Central memory CD4-positive, alpha-beta T cell (primary cell): ENCODE measurements at places on chromosomes 3 and 15.

DNA sequence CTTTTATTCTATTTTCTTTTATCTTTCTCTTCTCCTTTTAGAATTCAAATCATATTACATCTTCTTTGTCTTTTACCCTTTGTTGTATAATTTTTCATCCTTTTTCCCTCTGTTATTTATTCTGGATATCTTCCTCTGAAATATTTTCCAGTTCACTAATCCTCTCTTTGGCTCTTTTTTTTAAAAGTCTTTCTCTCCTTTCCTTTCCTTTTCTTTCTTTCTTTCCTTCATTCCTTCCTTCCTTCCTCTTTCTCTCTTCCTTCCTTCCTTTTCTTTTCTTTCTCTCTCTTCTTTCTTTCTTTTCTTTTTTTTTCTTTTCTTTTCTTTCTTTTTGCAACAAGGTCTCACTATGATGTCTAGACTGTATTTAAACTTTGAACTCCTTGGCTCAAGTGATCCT, 9.3 kb downstream of the SUSD5 start:
- DNase-seq = no peak

DNA sequence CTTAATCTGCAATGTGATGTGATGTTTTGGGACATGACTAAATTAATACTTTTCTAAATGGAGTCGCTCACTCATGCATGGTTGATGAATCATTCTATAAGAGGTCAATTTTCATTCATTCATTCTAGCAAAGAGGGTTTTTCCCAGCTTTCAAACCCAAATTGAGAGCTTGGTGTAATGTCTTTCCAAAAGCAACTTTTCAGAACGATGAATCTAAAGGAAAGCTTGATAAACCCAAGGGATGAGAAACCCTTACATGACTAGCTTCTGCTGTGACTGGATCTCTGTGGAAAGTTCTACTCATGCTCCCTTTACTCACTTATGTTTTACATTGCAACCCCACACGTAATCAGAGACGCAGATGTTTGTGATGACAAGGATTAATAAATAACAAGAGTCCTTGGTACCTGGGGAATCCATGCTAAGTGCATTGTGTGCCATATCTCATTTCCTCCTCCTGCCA, 47.7 kb downstream of the PDZRN3 start:
- DNase-seq = no peak

- peak; percentile 25 for DNase-seq
Observed at GRCh38 chr3:66938338-66938963, 59.7 kb upstream of the KBTBD8 start.

- no peak for DNase-seq
Observed at GRCh38 chr3:155646128-155646527, 98.7 kb downstream of the PLCH1 start.

GRCh38 chr15:70375006-70375431, 277.3 kb upstream of the TLE3 start:
- DNase-seq = no peak

DNA sequence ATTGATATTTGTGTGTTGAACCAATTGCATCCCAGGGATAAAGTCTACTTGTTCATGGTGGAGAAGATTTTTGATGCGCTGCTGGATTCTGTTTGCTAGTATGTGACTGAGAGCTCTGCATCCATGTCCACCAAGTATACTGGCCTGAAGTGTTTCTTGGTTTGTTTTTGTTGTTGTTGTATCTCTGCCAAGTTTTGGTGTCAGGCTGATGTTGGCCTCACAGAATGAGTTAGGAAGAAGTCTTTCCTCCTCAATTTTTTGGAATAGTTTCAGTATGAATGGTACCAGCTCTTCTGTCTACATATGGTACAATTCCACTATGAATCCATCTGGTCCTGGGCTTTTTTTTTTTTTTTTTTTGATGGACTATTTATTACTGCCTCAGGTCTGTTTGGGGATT, 50.9 kb upstream of the OSTN start:
- no peak for DNase-seq

GRCh38 chr3:37223141-37223558, 48.8 kb upstream of the LRRFIP2 start:
- DNase-seq = no peak

DNA sequence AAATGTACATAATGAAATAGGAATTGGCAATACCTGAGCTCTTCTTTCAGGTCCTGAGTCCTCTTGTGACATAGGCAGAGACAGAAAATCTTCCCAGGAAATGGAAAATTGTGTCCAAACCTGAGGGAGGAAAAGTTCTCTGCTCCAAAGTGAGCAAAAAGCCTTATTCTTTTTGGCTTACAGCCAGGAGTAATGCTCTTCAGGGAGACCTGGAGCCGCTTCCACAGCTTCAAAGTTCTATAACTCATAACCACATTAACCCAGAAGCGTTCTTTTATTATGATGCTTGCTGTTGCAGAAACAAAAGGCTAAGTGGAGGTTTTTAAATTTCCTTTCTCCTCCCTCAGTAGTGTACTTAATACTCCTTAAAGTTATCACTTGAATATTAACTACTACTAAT, 633 bp downstream of the IGSF10 start:
- DNase-seq = no peak

DNA sequence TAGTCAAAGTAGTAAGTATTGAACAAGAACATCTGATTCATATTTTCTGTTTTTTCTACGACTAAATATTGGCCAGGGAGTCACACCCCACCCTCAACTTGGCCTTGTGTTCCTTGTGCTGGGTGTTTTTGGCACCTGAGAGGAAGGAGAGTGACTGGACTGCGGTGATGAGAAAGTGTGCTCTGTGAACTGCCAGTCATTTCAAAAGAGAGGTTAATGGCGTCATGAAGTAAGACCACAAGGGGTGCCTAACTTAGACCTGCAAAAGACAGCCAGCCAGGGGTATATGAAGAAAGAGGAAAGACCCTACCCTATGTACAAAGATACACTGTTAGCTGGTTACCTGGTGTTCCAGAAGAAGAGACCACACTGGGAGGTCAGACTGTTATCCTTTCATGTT, 58.4 kb upstream of the COL8A1 start:
- no peak for DNase-seq

DNA sequence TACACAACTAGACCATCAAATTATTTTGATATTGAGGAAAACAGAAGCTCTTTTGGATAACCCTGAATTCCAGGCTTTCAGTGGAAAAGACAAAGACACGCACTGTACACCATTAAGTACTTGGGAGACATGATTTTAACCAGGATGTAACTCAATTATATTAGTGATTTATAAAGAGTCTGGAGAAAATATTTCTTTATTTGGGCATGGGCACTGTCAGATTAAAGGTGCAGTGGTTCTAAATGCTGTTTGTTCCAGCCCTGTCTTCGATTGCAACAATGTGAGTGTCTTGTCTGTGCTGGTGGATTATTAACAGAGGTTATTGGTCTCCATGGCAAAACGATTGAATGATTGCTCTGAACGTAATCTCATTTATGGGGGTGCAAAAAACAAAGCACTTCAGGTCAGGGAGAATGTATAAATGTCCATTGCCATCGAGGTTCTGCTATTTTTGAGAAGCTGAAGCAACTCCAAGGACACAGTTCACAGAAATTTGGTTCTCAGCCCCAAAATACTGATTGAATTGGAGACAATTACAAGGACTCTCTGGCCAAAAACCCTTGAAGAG, at the start of gene TM4SF4:
TSS of gene TM4SF4 (plus strand) at position 448 of the 568 bp plus-strand sequence. CDS start 181 bp downstream, outside the sequence.
- DNase-seq = no peak

DNA sequence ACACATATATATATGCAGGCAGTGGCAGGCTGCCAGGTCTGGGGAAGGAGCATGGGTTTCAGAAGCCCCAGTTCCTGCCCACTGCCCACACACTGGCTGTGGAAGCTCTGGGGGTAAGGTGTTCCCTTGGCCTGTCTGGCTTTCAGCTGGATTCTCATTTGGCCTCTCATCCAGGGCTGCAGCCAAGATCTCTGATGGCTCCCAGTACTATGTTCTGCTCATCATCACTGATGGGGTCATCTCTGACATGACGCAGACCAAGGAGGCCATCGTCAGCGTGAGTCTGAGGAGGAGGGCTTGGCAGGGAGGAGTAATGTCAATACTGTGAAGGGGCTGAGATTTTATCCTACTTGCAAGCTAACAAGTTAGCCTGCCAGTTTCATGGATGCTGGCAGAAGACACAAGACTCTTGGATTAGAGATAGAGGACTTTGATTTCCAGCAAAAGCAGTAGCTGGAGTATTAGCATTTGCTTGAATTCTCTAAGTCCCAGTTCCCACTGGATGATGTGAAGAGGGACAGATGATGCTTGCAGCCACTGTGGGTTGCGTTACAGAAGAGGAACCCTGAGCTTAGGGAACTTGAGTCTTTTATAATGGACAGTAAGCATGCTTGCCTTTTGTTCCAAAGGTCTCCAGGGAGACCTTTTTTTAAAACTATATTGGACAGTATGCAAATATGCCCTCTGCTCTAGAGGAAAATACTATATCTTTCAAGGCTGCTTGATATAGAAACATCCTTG, 5.6 kb upstream of the BRPF1 start:
- no peak for DNase-seq

- no peak for DNase-seq
Observed at GRCh38 chr3:64352639-64352992, 127.3 kb upstream of the PRICKLE2 start.

GRCh38 chr3:136860541-136860940, 1.5 kb upstream of the NCK1 start:
- no peak for DNase-seq

- no peak for DNase-seq
Observed at GRCh38 chr3:159727506-159727905, 261.1 kb upstream of the IL12A start.

GRCh38 chr15:85381850-85382751, 1.7 kb downstream of the AKAP13 start:
- no peak for DNase-seq

- DNase-seq = no peak
Observed at GRCh38 chr3:177960014-177960413, 576.2 kb upstream of the KCNMB2 start.

DNA sequence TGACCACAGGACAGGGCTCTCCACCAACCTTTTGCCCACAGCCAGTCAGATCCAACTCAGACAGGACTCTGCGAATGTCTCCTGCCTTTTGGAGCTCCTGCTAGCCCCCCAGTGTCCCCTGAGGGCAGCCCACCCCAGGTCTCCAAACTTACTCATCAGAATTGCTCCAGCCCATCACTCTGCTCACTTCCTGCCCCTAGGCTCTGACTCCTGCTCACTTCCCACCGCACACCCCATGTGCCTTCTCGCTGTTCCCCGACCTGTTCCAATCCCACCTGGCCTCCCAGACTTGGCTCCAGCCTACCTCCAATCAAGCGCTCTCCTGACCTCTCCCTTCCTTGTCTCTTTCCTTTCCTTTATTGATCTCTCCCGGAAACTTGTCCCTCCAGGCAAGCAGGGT, 5.9 kb upstream of the STRA6 start:
- DNase-seq = no peak

GRCh38 chr3:43960448-43960840, 269.7 kb downstream of the ABHD5 start:
- no peak for DNase-seq

GRCh38 chr3:46242120-46242519, at the start of gene CCR3:
CCR3 (plus strand) TSS chr3:46242460; CDS start chr3:46265159, 22,699 bp downstream.
- no peak for DNase-seq

DNA sequence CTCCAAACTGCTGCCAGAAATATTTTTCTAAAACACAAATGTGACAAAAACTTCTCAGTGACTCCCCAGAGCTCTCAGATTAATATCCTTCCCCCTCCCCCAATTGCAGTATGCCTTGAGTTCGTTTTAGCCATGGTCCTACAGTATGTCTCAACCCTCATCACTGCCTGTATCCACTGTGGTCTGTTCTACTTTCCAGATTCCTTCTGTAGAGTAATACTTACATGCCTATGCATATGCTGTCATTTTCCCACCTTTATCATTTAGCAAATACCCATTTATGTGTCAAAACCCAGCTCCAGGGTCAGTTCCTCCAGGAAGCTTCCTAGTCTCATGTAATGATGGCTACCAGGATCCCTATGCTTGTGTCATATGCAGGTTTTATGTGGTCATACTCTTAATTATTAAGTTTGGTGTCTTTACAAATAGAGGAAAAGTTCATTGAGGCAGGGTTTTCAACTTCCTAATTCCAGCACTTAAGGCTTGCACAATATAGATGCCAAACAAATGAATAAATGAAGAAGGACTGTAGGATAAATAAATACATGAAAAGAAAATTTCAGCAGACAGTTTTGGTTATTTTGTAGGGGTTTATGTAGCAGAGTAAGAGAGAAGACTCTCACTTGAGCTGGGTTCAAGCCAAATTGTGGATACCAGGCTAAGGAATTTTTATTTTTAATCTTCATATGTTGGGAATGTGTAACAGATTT, 170.8 kb downstream of the ALCAM start:
- DNase-seq = no peak

DNA sequence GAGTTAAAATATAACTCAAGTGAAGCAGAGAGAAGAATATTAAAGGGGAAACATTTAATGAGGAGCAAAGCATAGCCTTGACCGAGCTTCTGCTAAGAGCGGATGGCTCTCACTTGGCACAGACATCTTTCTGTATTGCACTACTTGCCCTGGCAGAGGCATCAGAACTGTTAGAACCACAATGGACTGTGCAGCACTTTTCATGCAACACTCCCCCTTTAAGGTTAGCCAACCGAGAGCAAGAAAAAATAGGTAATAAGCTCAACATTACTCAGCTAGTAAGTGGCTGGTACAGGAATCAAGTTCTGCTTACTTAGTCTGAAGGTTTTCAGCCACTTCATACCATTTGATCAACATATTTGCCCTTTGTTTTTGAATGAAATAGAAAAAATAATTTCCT, 33.7 kb downstream of the CRTC3 start:
- DNase-seq = no peak

- DNase-seq = no peak
Observed at GRCh38 chr15:38750786-38751185, 186.2 kb upstream of the RASGRP1 start.

DNA sequence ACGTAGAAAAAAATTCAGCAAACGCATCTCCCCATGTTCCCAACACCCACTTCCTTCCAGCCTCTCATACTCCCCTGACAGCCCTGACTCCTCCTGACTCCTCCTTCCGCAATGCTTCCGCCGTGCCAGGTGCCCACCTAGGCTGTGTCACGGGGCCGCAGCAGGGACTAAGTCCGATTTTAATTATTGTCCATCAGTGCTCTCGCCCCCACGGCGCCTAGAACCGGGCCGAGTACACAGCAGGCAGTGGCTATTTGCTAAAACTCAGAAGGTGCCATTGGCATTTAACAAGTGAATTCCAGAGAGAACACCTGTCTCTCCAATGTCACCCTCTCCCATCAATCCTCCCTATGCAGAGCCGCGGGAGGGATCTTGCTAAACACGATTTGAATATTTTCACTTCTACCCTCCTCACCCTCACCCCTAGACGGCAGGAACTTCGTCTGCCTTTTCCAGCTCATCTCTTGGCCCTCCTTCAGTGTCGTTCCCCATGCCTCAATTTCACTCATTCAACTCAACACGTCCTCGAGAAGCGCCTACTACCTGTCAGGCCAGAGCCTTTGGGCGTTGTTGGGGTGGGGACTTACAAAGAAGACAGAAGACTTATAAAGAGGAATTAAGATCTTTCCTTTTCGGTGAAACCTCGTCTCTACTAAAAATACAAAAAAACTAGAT, 11.5 kb upstream of the SHF start:
- DNase-seq = peak; percentile 53

GRCh38 chr3:52890735-52891134, 6.6 kb downstream of the STIMATE start:
- no peak for DNase-seq
